ENCODE measurements at places on chromosomes 5 and 9.

DNA sequence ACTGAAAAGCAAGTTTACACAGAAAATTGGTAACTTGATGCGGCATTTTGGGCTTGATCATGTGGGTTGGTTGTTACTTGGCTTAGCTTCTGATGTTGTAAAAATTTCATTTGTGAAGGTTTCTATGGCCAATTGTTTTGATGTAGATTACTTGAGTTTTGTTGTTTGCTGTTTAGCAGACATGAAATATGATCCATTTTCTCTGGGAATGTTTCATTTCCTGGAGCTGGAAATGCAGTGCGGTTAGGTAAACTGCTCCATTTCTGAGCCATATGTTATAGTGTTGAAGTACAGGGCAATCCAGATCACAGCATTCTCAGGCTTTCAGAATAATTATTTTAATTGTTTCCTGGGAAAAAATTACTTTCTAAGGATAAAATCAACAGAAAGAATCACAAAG, 396.9 kb downstream of the ENC1 start:
- H3K4me1 ChIP-seq = no peaks in the 10 kb centered on the region
- no peak overlapping the region for H3K4me3 ChIP-seq
- no peaks in the 10 kb centered on the region for H3K36me3 ChIP-seq
- H3K27ac ChIP-seq = no peak overlapping the region

DNA sequence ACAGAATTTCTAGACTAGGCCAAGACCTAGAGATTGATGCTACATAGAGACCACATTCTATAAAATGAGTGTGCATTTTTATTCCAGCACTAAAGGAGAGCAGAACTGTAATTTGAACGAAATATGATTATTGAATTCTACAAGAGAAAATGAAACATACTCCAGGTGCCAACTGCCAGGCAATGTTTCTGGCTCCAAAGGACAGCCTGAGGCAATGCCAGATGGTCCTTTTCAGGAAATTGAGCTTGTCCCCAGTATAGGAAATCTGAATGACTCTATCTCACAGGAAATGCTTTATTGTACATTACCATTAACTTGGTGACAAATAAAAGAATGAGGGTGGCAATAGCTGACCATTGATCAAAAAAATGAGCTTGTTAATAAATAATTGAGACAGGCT, 28.8 kb upstream of the RASGRF2 start:
- H3K27me3 ChIP-seq = no peaks in the 10 kb centered on the region
- H3K36me3 ChIP-seq = no peaks in the 10 kb centered on the region
- no peak overlapping the region for H3K27ac ChIP-seq
- H3K4me1 ChIP-seq = no peaks in the 10 kb centered on the region
- DNase-seq = peak; percentile 31

- no peaks in the 10 kb centered on the region for H3K4me1 ChIP-seq
- no peaks in the 10 kb centered on the region for H3K36me3 ChIP-seq
- H3K4me3 ChIP-seq = no peak overlapping the region
- H3K27me3 ChIP-seq = no peaks in the 10 kb centered on the region
Observed at GRCh38 chr9:30575691-30576090, 1808.8 kb upstream of the ACO1 start.

- H3K4me3 ChIP-seq = no peak overlapping the region
- H3K27ac ChIP-seq = no peak overlapping the region
Observed at GRCh38 chr5:170681013-170681433, 102.5 kb upstream of the GABRP start.

DNA sequence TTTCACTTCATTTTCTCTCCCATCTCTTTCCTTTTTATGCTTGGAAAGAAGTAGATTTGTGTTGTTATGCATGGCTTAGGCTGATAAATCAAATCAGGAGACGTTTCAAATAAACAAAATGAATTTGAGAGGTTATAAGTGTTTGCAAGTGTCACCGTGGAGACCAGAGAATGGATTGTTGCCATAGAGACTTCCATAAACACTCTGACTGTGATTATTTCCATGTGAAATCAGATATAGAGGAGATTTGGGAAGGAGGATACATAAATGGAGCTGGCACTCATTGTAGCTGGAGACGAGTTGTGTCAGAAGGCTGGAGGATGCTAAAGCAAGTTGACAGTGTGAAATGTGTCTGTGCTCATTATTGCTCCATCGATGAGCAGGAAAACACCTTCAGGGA, 84.2 kb upstream of the PCSK1 start:
- DNase-seq = no peak
- peaks cover 22% of the 10 kb centered on the region for H3K4me1 ChIP-seq
- no peaks in the 10 kb centered on the region for H3K27me3 ChIP-seq
- H3K4me3 ChIP-seq = no peak overlapping the region

DNA sequence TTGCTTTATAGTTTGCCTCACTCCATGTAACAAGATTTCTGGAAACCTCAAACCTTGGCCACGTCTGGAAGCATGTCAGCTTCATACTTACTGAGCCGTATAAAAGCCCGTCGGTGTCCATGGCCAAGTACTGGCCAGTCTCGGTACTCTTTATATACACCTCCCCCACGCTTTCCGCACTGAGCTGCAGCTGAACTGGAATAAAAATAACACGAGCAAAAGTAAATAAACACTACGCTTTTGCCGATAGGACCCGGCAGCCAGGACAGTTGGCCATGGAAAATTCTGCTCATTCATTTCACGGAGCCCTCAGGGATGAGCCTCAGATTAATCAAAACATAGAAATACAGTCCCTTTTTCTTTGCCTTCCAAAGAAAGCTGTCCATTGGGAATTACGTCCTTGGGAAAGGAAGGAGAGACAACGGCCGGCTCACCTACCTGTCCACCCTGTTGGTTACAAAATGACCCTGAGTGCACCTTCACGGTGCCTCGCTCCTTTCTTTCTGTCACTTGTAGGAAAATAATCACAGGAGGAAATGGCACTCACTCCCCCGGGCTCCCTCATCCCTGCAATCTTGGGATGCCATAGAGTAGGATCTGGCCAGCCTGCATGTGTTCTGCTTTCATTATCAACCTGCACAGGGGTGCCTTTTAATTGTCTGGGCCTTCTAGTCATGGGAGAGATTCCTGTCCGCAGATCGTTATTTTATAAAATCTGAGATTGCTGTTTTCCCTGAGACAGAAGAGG, 85.1 kb downstream of the FGF1 start:
- H3K27ac ChIP-seq = peak overlapping the region; percentile 53
- no peak for DNase-seq
- no peaks in the 10 kb centered on the region for H3K36me3 ChIP-seq
- H3K4me1 ChIP-seq = peaks cover 25% of the 10 kb centered on the region
- H3K4me3 ChIP-seq = peak overlapping the region; percentile 32

DNA sequence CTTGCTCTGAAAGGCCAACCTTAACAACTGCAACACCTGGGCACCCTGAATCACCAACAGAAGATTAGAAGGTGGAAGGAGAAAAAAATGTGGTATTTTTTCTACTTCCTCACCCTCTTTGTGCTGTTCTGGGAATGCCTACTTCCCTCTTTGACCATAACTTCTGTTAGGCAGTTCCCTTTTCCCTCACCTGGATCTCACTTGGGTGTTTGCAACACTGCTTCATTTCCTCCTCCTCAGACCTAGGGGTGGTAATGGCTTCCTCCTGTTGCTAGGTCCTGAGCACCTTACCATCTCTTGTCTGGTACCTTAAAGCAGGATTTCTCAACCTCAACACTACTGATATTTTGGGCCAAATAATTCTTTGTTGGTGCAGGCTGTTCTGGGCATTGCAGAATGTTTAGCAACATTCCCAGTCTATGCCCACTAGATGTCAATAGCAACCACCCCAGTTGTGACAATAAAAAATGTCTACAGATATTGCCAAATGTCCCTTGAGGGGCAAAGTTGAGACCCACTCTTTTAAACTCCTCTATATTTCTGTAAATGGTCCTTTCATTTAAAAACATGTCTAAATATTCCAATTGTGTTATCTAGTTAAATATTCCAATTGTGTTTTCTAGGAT, 300.0 kb upstream of the VLDLR start:
- no peaks in the 10 kb centered on the region for H3K27me3 ChIP-seq
- H3K4me1 ChIP-seq = no peaks in the 10 kb centered on the region
- H3K4me3 ChIP-seq = no peak overlapping the region

GRCh38 chr9:91690540-91691249, 259.3 kb downstream of the ROR2 start:
- H3K4me3 ChIP-seq = no peak overlapping the region
- peak overlapping the region; percentile 63 for H3K27ac ChIP-seq
- no peaks in the 10 kb centered on the region for H3K27me3 ChIP-seq

DNA sequence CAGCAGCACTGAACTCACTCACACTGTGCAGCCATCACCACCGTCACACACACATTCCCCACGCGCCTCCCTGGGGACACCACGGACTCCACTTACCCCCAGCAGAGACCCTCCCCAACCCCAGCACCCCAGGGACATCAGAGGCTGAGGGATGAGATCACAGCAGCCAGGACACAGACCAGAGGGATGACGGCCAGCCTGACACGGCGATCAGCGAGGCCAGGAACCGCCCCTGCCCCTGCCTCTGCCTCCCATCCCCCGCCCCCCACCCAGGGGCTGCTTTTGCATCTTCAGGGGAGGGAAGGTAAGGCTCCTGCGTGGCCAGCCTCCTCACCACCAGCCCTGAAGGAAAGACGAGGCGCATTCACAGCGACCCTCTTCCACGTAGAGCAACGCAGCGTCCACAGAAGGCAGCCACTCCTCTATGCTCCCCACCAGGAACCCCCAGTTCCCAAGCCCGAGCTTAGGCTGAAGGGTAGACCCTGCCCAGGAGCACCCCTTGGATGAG, 104.5 kb downstream of the VAV2 start:
- no peak overlapping the region for H3K4me3 ChIP-seq
- no peaks in the 10 kb centered on the region for H3K36me3 ChIP-seq
- no peak overlapping the region for H3K27ac ChIP-seq
- no peaks in the 10 kb centered on the region for H3K27me3 ChIP-seq
- H3K4me1 ChIP-seq = no peaks in the 10 kb centered on the region
- DNase-seq = no peak

- H3K4me3 ChIP-seq = no peak overlapping the region
- no peaks in the 10 kb centered on the region for H3K4me1 ChIP-seq
- no peak for DNase-seq
- H3K27ac ChIP-seq = no peak overlapping the region
Observed at GRCh38 chr9:31135567-31135966, 1248.9 kb upstream of the ACO1 start.

- peaks cover 39% of the 10 kb centered on the region for H3K27me3 ChIP-seq
- no peak overlapping the region for H3K4me3 ChIP-seq
- H3K36me3 ChIP-seq = no peaks in the 10 kb centered on the region
- no peak overlapping the region for H3K27ac ChIP-seq
- DNase-seq = no peak
- H3K4me1 ChIP-seq = peaks cover 10% of the 10 kb centered on the region
Observed at GRCh38 chr5:10645671-10646070, 81.8 kb downstream of the ANKRD33B start.

DNA sequence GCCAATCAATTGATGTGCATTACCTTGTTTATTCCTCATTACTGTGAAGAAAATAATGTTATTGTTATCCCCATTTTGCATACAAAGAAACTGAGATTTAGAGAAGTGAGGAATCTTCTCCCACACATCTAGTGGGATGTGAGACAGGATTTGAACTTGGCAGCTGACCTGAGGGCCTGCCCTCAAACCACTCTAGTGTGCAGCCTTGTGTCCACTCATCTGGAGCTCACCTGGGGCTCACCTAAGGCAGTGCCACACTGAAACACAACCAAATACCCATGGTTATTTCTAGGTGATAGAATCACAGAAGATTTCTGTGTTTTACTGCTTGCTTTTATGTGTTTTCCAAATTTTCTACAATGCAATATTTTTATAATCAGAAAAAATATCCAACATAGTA, 94.7 kb upstream of the SAP30L start:
- H3K4me1 ChIP-seq = peaks cover 18% of the 10 kb centered on the region
- H3K27me3 ChIP-seq = no peaks in the 10 kb centered on the region
- no peaks in the 10 kb centered on the region for H3K36me3 ChIP-seq
- DNase-seq = no peak
- no peak overlapping the region for H3K27ac ChIP-seq
- H3K4me3 ChIP-seq = no peak overlapping the region

GRCh38 chr9:4739587-4740387, 1.2 kb downstream of the AK3 start:
- no peak for DNase-seq
- H3K27ac ChIP-seq = peak overlapping the region; percentile 94
- H3K4me3 ChIP-seq = peak overlapping the region; percentile 87
- H3K36me3 ChIP-seq = no peaks in the 10 kb centered on the region
- no peaks in the 10 kb centered on the region for H3K27me3 ChIP-seq

- H3K27me3 ChIP-seq = no peaks in the 10 kb centered on the region
- H3K36me3 ChIP-seq = peaks cover 13% of the 10 kb centered on the region
- no peak overlapping the region for H3K4me3 ChIP-seq
- DNase-seq = no peak
- H3K27ac ChIP-seq = no peak overlapping the region
Observed at GRCh38 chr9:127085186-127085585, 37.2 kb downstream of the ANGPTL2 start.

DNA sequence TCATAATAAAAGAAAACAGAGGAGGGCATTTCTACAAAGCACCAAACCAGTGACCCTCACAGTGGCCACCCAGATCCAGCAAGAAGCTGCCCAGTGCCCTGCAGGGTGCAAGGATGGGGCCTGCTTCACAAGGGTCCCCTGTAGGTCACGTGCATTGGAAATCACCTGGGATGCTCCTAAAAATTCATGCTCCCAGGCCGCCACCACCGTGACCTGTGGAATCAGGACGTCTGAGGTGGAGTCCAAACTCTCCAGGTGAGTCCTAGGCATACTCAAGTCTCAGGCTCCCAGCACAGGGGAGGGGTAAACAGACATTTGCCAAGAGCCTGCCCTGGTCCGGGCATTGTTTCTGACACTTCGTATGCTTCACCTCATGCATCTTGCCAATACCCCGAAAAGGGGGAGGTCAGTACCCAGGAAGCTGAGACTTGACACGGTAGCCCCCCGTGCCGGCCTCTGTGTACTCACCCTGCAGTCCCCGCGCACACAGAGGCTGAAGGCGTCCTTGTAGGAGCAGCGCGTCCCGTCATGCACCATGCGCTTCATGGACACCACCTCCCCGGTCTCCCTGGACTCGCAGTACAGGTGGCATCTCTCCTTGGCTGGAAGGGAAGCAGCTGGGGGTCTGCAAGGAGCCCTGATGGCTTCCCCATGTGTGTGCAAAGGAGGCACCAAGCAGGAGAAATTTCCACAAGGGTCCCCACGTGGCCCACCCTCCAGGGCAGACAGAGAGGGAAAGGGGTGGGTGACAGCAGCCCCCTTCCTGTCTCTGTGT, 75.5 kb downstream of the ZNF354C start:
- no peaks in the 10 kb centered on the region for H3K36me3 ChIP-seq
- H3K4me1 ChIP-seq = no peaks in the 10 kb centered on the region
- H3K4me3 ChIP-seq = no peak overlapping the region
- H3K27ac ChIP-seq = no peak overlapping the region
- no peaks in the 10 kb centered on the region for H3K27me3 ChIP-seq

DNA sequence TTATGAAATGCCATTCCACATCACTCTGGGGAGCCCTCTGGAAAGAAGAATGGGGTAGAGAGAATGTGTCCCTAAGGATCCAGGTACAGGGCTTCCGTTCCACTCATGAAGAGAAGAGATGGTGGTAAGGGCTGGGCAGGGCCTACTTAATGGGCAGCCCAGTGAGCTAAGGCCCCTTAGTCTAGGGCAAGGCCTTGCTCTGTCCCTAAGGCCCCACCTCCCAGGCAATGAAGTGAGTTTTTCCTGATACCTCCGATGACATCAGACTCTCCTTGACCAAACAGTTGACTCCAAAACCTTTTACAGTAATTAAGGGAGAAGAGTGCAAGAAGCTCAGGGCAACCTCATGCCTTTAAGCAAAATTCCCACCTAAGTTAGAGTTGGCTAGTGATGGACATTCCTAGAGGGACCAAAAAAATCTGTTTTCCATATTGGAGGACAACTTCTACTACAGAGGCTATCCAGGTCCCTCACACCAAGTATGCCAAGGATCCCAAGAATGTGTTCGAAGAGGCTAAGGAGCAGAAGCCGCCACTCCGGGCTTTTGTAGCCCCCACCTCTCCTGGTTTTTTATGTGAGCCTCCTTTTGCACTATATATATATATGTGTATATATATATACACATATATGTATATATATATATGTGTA, 5.9 kb downstream of the KLF9 start:
- DNase-seq = no peak
- peak overlapping the region; percentile 77 for H3K27ac ChIP-seq
- peaks cover 61% of the 10 kb centered on the region for H3K4me1 ChIP-seq
- no peaks in the 10 kb centered on the region for H3K36me3 ChIP-seq

All from esophagus muscularis mucosa (tissue), 4 donors.